ENCODE measurements at places on chromosomes 12 and 14. TPM values are rescaled to one million over a fixed set of nuclear protein-coding genes. Genes with fewer than 3 reads are reported as not detected.

GRCh38 chr12:39368891-39369290 is 74.0 kb downstream of the KIF21A start:
- no peak overlapping the region for H3K27ac ChIP-seq
- H3K4me3 ChIP-seq, result no peak overlapping the region
- H3K27me3 ChIP-seq, result no peaks in the 10 kb centered on the region

Gene RND1
- total RNA-seq, result 4.0 TPM

- no peak for DNase-seq
- H3K36me3 ChIP-seq, result no peaks in the 10 kb centered on the region
- H3K4me1 ChIP-seq, result no peaks in the 10 kb centered on the region
These were observed 961.8 kb downstream of the FLRT2 start for GRCh38 chr14:86491743-86492142.

Gene YBX3
- 567 TPM for total RNA-seq

Gene ZDHHC22
- total RNA-seq, result not detected
